ENCODE measurements at places on chromosomes 2 and 18.

- DNase-seq: no peak
Measured at GRCh38 chr18:67977067-67977616, 460.6 kb upstream of the DSEL start.

GRCh38 chr18:45334191-45334590 lies 281.1 kb upstream of the SLC14A2 start:
- DNase-seq: no peak

- no peak for DNase-seq
Measured at GRCh38 chr2:133843551-133843950, 275.3 kb upstream of the NCKAP5 start.

DNA sequence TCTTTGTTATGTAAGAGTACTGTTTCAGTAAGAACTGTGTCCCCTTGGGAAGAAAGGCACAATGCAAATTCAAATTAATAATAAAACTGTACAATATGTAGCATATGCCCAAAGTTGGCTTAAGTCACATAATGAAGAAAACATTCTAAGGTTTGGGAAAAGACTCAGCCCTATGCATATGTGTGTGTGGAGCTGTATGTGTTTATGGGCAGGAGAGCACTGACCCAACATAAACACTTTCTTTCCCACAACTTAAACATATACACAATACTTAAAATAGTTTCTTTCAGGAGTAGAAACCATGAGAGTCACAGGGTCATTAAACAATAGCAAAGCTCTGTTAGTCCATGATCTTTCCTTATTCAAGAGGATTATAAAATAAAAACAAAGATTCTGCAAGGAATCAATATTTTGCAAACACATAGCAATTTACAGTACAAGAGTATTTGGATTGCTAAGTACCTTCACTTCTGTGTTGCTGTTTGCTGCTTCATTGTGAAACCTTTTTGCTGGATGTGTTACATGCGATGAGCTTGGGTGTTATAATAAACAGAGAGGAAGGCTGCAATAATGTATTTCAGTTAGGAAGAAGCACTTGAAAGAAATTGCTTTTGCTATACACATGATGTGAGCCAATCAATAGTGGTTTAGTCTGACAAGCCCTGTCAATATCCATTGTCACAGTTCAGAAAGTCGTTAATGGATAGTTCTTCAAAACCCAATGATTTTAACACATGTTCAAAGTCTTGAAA lies 347.3 kb downstream of the ARHGAP15 start:
- no peak for DNase-seq

- DNase-seq: no peak
Measured at GRCh38 chr18:79855147-79855933, 57.6 kb downstream of the KCNG2 start.

DNA sequence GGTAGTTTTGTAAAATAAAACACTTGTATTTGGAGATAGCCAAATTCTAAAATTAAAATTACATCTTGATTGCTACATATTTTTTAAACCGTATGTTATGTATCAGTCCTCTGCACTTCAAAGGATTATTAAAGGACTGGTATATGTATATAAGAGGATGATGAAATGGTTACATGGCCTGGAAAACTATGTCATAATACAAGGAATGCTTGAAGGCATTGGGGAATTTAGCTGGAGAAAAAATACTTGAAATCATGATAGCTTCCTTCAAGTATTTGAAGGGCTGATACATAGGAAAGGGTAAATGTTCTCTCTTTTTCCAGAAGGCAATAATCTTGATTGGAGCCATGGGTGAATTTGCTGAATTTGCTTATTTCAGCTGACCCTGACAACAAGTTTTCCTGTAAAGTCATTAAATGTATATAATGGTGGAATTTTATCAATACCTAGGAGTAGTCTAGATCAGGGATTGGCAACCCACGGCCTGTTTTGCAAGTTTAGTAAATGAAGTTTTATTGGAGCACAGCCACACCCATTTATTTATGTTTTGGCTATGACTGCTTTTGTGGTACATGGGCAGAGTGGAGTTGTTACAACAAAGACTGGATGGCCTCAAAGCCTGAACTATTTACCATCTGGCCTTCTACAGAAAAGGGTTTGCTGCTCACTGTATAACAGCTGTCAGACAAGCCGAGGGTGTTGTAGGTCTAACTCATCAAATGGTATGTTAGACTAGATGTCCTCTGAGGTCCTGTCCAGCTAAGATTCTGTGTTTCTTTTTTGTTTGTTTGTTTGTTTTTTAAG lies 34.4 kb downstream of the ACYP2 start:
- DNase-seq: no peak

GRCh38 chr2:239396881-239397681 lies 3.7 kb downstream of the HDAC4 start:
- DNase-seq: no peak

DNA sequence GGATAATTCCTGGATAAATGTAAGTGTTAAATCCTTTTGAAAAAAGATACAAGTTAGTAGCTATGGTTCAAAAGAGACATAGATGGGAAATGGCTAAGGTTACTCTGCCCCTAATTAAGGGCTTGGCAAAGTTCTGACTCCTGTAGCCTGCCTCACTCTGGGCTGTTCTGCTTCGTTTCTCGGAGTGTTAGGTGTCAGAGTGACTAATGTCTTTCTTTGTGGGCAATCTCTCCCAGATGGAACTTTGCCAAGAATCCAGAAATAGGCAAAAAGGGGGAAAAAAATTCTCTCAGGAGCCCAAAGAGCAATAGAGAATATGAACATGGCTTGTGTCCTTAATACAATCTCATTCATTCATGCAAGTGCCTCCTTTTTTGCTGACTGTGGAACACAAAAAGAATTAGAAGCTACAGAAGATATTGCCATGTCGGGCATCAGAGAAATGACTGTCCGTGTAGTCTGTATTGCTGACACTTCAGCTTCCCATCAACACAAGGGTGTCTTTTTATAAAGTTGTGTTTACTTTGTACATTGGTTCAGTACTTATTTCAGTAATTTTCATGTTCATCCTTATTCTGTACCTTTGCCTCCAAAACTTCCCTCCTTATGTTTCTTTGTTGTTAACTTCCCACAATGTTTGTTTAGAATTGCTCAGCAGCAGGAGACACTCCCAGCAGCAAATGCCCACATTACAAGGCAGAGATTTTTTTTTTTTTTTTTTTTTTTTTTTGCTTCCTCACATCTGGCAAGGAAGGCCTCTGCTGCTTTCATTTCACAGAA lies 134.0 kb downstream of the FTCDNL1 start:
- DNase-seq: no peak

DNA sequence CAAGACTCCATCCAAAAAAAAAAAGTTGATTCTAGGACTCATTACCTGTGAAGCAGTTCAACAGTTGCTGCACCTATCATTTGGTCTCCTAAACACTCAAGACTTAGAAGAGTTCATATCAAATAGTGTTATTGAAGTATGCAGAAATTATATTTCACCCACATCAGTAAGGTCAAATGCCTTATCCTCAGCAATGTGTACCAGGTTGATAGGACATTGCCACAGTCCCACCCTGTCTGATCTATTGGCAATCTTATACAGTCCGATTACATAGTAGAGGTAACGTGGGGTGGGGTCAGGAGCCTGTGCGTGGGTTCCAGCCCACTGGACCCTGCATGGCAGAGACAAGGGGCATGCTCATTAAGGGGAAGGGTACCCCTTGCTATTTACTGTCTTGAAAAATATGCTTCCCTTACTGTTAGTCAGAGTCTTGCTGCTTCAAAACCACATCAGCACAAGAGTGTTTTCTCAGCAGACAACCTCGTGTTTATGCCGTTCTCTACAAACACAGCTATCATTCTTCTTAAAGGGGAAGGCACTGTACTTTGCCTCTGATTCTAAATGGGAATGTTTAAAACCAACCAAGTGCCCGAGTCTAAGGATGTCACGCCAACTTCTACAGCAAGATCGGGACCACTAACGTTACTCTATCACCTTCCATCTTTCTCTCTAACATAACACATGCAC lies 115.2 kb downstream of the MTCL1 start:
- DNase-seq: no peak

DNA sequence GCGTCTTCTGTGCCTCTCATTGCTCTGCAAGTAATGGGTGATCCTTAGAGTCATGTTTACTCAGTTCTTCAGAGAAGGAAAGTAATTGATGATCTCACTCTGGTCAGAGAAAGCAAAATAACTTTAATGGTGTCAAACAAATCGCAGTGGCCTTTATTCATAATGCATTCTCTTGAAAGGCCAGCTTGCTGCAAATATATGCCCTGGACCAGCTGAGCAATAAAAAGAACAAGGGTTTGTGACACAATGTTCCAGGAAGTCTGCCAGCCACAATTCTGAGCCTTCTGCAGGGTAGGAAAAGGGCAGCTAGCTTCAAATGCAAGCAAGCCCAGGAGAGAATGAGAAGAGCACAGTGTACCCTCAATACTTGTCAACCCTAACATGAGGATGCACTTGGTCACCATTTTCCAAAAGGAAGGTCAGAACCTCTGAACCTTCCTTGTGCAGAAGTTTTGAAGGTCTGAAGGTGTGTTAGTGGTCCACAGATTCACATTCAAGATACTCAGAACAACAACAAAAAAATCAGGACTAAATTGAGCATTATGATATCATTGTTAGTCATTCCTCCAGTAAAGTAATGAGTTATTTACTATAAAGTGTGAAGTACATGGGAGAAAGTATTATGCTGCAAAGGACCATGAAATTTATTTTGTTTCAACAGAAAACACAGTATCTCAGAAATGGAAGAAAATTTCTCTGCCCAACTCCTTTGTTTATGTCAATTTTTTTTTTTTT lies 355.6 kb downstream of the PAX3 start:
- no peak for DNase-seq

- DNase-seq: no peak
Measured at GRCh38 chr2:105450471-105450870, 51.6 kb upstream of the FHL2 start.

DNA sequence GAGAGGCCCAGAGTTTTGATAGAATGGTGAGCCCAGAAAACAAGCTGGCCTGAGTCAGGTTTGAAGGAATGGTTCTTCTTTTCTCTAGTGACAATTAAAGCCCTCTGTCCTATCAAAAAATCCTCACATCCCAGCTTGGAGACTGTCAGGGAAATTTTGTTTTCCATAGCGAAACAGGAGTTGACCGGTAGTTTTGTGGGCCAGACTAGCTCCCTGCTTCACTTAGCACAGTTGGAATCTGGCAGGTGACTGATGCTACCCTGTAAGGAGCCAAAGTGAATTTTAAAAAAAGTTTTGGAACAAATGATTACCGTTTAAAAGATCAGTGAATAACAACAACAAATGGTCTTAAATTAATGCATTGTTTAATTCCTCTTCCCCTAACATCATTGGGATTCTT lies 6.7 kb downstream of the NAB1 start:
- no peak for DNase-seq

- DNase-seq: no peak
Measured at GRCh38 chr2:223477318-223477717, 124.8 kb downstream of the SCG2 start.

GRCh38 chr2:85385746-85386145 lies 24.4 kb downstream of the CAPG start:
- no peak for DNase-seq

GRCh38 chr18:54165450-54165849 lies 59.0 kb downstream of the MBD2 start:
- DNase-seq: no peak

All from Kasumi-1 (cell line).